ENCODE measurements at places on chromosomes 2 and 18.
A peak's percentile ranks its signal among the peaks of the same experiment; 100 is the strongest.

DNA sequence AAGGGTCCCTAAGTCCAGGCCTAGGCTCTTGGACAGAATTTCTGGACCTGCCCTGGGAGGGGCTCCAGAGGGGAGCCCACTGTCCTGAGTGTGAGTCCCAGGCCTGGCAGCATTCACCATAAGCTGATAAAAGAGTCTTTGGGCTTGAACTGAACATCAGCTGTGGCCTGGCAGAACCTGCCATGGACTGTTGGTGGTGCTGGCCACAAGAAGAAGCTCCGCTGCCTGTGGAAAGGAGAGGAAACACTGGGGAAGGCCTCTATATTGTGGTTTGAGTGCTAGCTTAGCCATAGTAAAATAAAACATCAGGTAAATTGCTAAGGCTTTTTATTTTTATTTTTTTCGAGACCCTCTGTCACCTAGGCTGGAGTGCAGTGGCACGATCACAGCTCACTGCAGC is 20.9 kb upstream of the BAZ2B start:
- DNase-seq = no peak

- peak; percentile 22 for DNase-seq
Observed at GRCh38 chr2:15939854-15940660, at the start of gene MYCN. MYCN (plus strand) TSS chr2:15940550; CDS start chr2:15942065, 1,515 bp downstream.

DNA sequence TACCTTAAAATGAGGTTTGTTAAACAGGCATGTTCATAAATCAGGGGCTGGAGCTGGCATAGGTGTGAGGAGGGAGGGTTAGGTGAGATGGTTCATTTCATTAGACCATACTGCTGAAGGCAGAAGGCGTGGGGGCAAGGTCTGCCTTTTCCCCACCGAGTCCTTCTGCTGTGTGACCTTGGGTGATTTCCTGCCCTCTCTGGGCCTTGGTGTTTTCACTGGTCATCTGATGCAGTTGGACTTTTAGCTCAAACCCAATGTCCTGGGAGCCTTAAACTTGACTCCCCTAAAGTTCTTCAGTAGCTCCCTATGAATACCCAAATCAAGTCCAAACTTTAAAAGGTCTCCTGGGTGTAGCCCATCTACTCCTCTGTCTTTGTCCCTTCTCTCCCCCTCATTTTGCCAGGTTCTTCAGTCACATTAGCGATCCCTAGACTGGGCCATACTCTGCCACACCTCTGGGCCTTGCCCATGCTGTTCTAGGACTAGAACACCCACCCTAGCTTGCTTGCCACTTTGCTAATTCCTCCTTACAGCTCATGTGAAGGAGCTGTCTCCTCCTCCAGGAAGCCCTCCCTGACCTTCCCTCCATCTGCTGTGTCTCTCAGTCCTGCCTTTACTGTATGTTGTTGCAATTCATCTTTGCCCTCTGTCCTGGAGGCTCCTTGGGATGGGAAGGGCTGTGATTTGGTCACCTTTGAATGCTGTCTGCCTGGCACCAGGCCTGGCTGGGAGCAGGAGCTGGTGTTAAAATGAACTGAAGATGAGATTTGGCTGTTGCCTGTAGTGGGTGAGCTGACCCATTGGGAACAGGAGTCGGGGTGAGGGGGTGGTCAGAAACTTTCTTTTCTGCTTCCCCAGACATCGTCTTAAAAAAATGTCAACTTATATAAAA is 85.4 kb upstream of the HS6ST1 start:
- DNase-seq = no peak

- no peak for DNase-seq
Observed at GRCh38 chr18:3538456-3538855, 88.5 kb downstream of the TGIF1 start.

DNA sequence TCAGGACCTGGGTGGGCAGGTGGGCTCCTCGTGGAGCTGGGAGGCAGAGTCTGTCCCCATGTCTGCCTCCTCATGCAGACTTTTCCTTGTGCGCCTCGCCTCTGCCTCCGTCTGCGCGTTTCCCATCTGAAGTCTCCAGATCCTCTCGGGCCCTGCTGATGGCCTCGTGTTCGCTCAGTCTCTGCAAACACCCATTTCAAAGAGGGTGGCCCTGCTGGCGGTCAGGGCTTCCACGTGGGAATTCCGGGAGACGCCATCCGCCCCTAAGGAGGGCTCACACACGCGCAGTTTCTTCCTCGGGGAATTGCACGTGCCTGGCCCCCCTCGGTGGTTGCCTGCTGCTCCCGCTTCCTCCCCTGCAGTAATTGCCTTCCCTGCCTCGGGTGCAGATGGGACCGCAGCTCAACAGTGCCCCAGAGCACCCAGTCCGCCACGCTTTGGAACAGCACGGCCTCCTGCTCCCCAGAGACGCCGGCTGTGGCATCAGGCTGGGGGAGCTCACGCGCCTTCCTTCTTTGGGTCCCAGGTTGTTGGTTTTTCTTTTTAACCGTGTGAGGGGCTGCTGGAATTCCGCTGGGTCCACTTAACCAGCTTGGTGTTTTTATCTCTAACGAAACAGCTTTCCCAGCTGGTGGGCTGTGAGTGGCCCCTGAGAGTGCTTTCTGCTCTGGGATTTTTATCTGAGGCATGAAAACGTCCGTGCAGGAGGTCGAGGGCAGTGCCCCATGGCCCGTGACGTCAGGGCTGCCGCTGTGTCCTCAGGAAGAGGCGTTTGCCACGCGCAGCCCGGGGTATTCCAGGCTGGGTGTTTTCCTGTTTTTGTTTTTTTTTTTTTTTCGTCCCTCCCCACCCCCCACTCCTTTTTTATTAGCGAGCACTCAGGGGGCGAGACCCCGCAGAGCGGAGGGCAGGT is 16.1 kb downstream of the NFATC1 start:
- no peak for DNase-seq

DNA sequence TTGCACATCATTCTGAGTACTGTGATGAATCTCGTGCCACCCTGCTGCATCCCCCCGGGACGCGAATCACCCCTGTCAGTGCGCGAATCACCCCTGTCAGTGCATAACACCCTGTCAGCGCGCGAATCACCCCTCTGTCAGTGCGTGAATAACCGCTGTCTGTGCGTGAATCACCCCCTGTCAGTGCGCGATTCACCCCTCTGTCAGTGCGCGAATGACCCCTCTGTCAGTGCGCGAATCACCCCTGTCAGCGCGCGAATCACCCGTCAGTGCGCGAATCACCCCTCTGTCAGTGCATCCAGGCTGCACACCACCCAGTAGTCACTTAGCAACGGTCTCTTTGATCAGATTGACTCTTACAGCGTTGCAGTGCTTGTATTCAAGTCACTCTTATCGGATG is 134.4 kb upstream of the TPO start:
- DNase-seq = no peak

- no peak for DNase-seq
Observed at GRCh38 chr2:239159476-239159911, 241.3 kb downstream of the HDAC4 start.

GRCh38 chr2:224973112-224974016 is 68.9 kb downstream of the DOCK10 start:
- no peak for DNase-seq

DNA sequence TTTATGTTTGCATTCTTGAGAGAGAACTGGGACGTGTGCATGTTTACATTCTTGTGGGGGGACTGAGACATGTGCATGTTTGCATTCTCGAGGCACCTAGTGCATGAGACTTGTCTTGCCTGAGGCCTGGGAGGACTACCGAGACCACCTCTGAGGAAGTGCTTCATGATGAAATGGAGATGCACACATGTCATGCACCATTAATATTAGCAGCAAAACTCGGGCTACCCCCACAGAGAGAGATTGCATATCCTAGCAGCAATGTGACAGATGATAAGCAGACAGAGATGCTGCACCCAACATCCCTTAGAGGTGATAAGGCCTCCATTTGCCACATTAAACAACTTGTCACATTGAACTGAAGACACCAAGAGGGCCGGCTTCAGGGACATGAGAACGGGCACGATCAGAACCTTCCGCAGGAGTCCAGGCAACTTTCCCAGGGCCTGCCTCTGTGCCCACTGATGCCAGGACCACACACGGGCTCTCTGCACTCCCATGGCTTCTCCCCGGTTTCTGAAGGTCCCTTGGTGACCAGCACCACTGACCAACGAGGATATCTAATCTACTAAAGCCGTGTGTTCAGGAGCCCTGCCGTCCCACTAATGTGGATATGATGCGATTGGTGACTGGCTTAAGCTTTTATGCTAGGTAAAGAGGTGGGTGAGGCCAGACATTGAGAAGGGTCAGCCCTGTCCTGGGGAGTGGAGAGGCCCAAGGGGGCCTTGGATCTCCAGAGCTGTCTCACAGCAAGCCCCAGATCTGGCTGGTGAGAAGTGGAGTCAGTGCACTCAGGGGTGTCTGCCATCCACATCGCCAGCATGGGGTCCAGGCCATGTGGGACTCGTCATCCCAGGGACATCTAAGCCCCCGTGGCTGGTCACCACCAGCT is 208.3 kb downstream of the NDUFA10 start:
- DNase-seq = no peak

DNA sequence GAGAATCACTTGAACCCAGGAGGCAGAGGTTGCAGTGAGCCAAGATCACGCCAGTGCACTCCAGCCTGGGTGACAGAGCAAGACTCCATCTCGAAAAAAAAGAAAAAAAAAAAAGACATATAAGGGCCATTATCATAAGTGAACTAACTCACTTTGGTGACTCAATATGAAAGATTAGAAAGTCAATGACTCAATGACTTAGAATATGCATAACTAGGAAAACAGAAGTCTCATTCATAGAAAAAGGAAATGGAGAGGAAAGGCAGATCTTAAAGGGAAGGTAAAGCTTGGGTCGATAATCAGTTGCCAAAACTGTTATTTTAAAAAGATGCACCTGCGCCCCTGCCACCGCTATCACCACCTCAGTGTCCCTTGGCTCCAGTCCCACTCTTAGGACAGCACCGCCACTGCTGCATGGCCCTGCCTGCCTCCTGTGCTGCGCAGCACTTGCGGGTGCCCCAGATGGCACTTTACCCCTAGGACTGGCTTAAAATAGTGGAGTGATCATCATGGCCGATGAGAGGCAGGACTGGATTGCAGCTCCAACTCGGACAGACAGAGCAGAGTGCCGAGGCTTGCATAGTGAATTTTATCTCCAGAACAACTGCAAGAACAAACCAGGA is 54.7 kb downstream of the INO80D start:
- DNase-seq = no peak

DNA sequence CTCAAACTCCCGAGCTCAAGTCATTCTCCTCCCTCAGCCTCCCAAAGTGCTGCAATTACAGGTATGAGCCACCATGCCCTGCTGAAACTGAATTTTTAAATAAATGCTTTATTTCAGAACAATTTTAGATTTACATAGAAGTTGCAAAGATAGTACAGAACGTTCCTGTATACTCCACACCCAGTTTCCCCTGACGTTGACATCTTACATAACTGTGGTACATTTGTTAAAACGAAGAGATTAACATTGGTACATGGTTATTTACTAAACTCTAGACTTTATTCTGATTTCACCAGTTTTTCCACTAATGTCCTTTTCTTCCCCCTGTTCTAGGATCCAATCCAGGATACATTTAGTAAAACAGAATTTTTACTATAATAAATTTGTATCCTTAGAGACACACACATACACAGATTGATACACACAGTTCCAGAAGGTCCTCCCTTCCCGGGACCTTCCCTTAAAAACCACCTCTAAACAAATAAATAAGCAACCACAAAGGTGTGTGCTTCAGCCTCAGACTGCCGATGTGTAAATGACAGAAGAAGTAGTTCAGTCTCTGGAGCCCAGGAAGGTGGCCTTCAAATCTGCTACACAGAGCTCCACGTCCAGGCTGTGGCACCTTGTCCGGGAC is 6.9 kb downstream of the NEU2 start:
- DNase-seq = no peak

- DNase-seq = no peak
Observed at GRCh38 chr2:218962859-218963492, 3.5 kb downstream of the CDK5R2 start.

DNA sequence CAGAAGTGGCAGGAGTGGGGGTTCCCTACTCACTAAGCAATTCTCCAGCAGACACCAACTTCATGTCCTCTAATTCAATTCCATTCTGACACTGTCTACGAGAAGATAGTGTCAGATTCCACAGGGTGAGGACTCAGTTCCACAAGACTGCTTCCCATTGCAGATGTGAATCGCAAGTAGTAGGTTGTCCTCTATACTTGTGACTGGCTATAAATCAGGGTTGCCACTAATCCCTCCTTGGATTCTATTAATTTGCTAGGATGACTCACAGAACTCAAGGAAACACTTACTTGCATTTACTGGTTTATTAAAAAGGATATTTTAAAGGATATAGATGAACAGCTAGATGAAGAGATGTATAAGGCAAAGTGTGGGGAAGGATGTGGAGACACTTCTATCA is 184.1 kb upstream of the ACVR2A start:
- DNase-seq = no peak

DNA sequence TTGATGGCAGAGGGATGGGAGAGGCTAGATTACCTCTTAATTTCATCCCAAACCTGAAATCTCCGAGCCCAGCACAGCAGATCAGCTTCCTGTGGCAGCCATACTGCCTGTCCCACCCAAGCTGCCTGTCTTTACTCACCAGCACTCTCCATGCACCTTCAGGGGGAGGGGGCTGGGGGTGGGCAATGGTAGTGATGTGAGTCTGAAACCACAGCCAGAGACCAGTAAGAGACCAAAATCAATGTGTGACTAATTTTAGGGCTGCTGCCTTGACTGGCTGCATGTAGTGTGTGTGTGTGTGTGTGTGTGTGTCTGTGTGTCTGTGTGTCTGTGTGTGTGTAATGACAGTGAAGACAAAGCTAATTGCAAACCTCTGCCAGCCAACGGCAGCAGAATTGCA is 11.7 kb upstream of the TEX261 start:
- no peak for DNase-seq

- no peak for DNase-seq
Observed at GRCh38 chr2:27126252-27126710, 2.7 kb downstream of the ABHD1 start.

GRCh38 chr2:20456636-20457426 is 10.0 kb downstream of the RHOB start:
- no peak for DNase-seq

GRCh38 chr2:34012715-34013302 is 413.7 kb upstream of the FAM98A start:
- DNase-seq = peak; percentile 18

DNA sequence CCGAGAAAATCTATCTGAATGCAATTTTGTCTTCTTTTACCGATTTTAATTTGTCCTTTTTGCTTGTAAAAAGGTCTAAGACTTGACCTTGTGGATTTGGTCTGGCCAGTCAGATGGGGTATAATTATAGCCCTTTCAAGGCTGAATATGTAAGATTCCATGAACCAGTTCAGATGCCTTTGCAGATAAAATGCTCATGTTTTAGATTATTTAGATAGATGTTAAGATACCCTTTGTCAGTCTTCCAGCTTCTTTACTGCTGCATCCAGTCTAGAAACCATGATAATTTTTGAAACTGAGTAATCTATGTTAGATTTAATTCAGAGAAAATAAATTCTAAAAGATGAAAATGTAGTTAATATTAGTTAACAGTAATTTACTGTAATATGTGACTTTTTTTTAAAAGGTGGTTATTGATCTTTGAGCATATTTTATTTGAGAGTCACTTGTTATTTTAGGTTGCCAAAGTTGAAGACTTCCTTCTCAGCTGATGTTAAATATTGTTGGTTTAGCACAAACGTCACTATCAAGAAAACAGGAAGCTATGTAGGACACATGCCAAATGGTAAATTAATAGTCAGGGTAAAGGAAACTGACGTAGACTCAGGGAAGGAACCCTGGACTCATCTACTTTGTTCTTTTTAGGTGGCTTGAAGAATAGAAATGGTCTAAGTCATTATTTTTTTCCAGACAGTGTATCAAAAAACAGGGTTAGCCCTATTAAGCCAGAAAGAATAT is 29.8 kb downstream of the BABAM2 start:
- peak; percentile 65 for DNase-seq

- no peak for DNase-seq
Observed at GRCh38 chr18:61943175-61943964, 50.6 kb upstream of the RNF152 start.

- no peak for DNase-seq
Observed at GRCh38 chr2:203623096-203623495, 83.3 kb upstream of the CD28 start.

Data from AML-193 (cell line).